ENCODE measurements at places on chromosomes 6 and 20.

DNA sequence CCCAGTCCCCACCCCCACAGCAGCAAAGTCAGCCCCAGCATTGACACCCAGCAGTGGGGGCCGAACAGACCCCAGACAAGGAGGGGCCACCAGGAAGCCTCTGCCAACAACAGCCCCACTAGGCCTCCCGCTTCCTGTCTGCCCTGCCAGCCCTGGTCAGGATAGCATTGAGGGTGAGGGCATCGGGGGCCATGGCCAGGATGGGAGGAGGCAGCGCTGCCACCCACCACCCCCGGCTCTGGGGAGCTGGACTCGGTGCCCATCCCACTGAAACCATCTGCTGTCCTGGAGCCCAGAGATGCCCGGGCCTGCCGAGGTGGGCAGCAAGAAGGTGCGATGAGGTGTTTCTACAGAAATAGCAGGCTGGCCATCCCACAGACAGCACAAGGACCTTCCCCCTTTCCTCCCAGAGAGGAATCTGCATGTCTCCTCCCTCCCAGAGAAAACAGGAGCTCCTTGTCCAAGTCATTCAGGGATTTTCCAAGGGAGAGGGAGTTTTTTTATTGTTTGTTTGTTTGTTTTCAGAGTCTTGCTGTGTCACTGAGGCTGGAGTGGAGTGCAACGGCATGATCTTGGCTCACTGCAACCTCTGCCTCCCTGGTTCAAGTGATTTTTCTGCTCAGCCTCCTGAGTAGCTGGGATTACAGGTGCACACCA, 62.1 kb upstream of the BHLHE23 start:
- no peaks in the 10 kb centered on the region for H3K36me3 ChIP-seq
- H3K4me1 ChIP-seq = no peaks in the 10 kb centered on the region
- H3K4me3 ChIP-seq = no peak overlapping the region
- H3K27ac ChIP-seq = no peak overlapping the region
- H3K27me3 ChIP-seq = peaks cover 40% of the 10 kb centered on the region
- DNase-seq = no peak

GRCh38 chr6:151236668-151237401, 2.9 kb upstream of the AKAP12 start:
- no peak for DNase-seq
- H3K4me1 ChIP-seq = no peaks in the 10 kb centered on the region
- H3K36me3 ChIP-seq = no peaks in the 10 kb centered on the region

DNA sequence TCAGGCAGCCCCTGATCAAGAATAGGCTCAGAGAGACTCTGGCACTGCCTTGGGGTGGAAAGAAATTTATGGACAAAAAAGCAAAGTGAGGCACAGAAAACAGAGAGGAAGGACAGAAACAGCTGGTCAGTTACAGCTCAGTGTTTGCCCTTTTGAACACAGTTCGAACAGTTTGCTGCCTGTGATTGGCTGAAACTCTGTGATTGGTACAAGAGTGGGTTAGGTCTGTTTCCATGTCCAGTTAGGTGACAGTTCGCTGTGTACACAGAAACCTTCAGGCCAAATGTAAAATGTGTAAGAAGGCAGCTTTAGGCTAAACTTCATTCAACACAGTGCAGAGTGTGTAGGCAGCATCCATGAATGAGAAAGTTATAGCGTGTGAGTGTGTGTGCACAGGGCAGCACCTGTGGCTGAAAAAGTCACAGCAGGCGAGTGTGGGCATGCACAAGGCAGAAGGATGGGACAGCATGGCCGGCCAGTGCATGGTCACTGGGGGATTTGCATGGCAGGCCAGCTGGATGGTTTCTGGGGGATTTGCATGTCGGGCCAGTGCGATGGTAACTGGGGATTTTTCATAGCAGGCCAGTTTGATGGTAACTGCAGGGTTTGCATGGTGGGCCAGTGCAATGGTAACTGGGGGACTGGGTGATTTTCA, 75.4 kb upstream of the FRMD1 start:
- H3K27me3 ChIP-seq = no peaks in the 10 kb centered on the region
- no peaks in the 10 kb centered on the region for H3K4me1 ChIP-seq
- no peaks in the 10 kb centered on the region for H3K36me3 ChIP-seq
- DNase-seq = no peak

DNA sequence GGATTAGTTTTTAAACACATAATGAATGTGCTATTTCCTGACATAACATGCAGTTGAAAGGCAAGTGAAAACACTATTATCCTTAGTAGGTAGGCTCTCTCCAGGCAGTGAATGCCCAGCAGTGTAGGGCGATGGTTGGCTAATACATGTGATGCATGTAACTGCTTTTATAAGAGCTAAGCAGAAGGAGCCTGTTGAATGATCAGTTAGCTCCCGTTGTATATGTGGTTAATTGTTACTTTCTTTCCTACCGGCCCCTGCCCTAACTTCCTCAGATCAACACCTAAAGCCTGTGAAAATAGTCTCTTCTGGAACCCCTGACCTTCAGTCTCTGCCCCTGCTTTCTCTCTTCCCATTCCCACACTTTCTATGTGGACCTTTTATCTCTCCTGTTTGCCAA, 10.5 kb downstream of the SOX4 start:
- H3K27me3 ChIP-seq = peaks cover under 1% of the 10 kb centered on the region
- H3K27ac ChIP-seq = no peak overlapping the region
- no peak overlapping the region for H3K4me3 ChIP-seq
- no peak for DNase-seq

- peak overlapping the region; percentile 96 for H3K27ac ChIP-seq
- H3K4me1 ChIP-seq = peaks cover 4% of the 10 kb centered on the region
- peak overlapping the region; percentile 78 for H3K4me3 ChIP-seq
- peaks cover 13% of the 10 kb centered on the region for H3K36me3 ChIP-seq
- H3K27me3 ChIP-seq = no peaks in the 10 kb centered on the region
- DNase-seq = no peak
Measured at GRCh38 chr6:3119040-3119723, 671 bp downstream of the BPHL start.

- no peak overlapping the region for H3K4me3 ChIP-seq
- no peaks in the 10 kb centered on the region for H3K36me3 ChIP-seq
- H3K27me3 ChIP-seq = no peaks in the 10 kb centered on the region
- no peak overlapping the region for H3K27ac ChIP-seq
Measured at GRCh38 chr20:1979106-1979778, 14.6 kb downstream of the PDYN start.

GRCh38 chr6:78561015-78561414, 306.3 kb upstream of the IRAK1BP1 start:
- DNase-seq = no peak
- no peaks in the 10 kb centered on the region for H3K27me3 ChIP-seq
- no peak overlapping the region for H3K4me3 ChIP-seq
- H3K4me1 ChIP-seq = no peaks in the 10 kb centered on the region

DNA sequence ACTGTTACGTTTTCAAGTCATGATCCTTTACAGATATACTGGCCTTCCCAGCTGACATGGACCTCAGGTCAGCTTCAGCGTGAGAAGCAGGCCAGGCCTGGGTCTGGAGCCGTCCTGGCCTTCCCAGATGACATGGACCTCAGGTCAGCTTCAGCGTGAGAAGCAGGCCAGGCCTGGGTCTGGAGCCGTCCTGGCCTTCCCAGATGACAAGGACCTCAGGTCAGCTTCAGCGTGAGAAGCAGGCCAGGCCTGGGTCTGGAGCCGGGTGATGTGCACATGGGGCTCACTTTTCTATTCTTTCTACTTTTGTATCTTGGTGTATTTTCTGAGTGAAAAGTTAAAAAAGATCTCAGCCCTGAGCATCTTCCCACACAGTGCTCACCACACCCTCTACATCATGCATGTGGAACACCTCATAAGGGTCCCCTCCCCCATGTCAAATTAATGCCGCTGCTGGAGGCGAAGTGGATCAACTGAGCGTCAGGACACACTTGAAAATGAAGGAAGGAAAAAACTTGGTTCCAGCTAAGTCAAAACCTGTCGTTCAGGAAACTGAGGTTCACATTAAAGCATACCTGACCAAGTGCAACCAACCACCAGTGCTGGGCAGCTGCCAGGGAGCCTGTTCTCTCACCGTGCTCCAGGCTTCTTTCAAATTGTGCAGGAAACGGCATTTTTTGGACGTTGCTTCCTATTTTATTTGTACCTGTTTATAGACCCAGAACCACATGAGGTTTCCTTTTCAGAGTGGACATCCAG, 32.2 kb downstream of the KIF25 start:
- H3K4me3 ChIP-seq = no peak overlapping the region
- no peaks in the 10 kb centered on the region for H3K4me1 ChIP-seq
- no peak overlapping the region for H3K27ac ChIP-seq
- no peaks in the 10 kb centered on the region for H3K36me3 ChIP-seq

- no peaks in the 10 kb centered on the region for H3K36me3 ChIP-seq
- no peak overlapping the region for H3K27ac ChIP-seq
- H3K4me3 ChIP-seq = no peak overlapping the region
- no peaks in the 10 kb centered on the region for H3K27me3 ChIP-seq
- no peaks in the 10 kb centered on the region for H3K4me1 ChIP-seq
- no peak for DNase-seq
Measured at GRCh38 chr20:38203337-38203980, 38.4 kb upstream of the TGM2 start.

DNA sequence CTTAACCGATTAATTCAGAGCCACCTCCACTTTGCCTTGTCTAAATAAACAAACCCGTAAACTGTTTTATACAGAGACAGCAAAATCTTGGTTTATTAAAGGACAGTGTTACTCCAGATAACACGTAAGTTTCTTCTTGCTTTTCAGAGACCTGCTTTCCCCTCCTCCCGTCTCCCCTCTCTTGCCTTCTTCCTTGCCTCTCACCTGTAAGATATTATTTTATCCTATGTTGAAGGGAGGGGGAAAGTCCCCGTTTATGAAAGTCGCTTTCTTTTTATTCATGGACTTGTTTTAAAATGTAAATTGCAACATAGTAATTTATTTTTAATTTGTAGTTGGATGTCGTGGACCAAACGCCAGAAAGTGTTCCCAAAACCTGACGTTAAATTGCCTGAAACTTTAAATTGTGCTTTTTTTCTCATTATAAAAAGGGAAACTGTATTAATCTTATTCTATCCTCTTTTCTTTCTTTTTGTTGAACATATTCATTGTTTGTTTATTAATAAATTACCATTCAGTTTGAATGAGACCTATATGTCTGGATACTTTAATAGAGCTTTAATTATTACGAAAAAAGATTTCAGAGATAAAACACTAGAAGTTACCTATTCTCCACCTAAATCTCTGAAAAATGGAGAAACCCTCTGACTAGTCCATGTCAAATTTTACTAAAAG, 2.7 kb downstream of the FOXC1 start:
- H3K27me3 ChIP-seq = peaks cover 75% of the 10 kb centered on the region
- H3K36me3 ChIP-seq = no peaks in the 10 kb centered on the region
- H3K4me1 ChIP-seq = peaks cover 40% of the 10 kb centered on the region
- H3K4me3 ChIP-seq = peak overlapping the region; percentile 45
- no peak overlapping the region for H3K27ac ChIP-seq

- no peak overlapping the region for H3K4me3 ChIP-seq
- no peaks in the 10 kb centered on the region for H3K4me1 ChIP-seq
- no peaks in the 10 kb centered on the region for H3K36me3 ChIP-seq
- H3K27me3 ChIP-seq = no peaks in the 10 kb centered on the region
- no peak for DNase-seq
- no peak overlapping the region for H3K27ac ChIP-seq
Measured at GRCh38 chr20:32607324-32607723, 22.2 kb upstream of the NOL4L start.

DNA sequence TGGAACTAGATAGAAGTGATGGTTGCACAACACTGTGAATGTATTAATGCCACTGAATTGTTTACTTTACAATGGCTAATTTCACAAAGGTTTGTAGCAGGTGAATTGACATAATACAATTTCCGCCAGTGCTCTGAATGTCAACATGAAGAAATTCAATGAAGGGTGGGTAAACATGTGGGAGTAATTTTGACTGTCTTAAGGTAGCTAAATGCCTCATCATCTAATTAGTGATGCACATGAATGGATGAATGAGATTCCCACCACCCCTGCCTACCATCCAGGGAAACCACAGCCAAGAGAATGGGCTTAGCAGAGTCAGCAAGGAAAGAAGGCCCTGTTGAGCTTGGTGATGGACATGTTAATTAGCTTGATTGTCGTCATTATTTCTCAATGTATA, 275.3 kb downstream of the ALDH8A1 start:
- no peaks in the 10 kb centered on the region for H3K4me1 ChIP-seq
- H3K36me3 ChIP-seq = no peaks in the 10 kb centered on the region
- DNase-seq = no peak
- H3K27me3 ChIP-seq = no peaks in the 10 kb centered on the region
- H3K27ac ChIP-seq = no peak overlapping the region

GRCh38 chr20:50399555-50399916, 110.6 kb upstream of the PTPN1 start:
- DNase-seq = no peak
- no peak overlapping the region for H3K27ac ChIP-seq
- H3K36me3 ChIP-seq = no peaks in the 10 kb centered on the region
- H3K27me3 ChIP-seq = no peaks in the 10 kb centered on the region
- H3K4me1 ChIP-seq = no peaks in the 10 kb centered on the region
- no peak overlapping the region for H3K4me3 ChIP-seq

DNA sequence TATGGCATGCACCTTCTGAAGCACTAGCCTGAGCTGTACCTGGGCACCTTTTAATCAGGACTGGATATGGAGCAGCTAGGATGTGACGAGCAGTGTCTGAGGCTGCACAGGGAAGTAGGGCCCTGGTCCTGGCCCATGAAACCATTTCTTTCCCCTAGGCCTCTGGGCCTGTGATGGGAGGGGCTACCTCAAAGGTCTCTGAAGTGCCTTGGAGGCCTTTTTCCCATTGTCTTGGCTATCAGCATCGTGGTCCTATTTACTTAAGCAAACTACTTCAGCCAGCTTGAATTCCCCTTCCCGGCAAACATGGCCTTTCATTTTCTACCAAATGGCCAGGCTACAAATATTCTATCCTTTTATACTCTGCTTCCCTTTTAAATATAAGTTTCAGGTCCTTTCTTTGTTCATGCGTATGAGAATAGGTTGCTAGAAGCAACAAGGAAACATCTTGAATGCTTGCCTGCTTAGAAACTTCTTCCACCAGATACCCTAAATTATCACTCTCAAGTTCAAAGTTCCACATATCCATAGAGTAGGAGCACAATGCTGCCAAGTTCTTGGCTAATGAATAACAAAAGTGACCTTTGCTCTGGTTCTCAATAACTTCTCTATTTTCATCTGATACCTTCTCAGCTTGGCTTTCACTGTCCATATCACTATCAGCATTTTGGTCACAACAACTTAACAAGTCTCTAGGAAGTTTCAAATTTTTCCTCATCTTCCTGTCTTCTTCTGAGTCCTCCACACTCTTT, 673.1 kb downstream of the HTR1B start:
- no peak for DNase-seq
- no peaks in the 10 kb centered on the region for H3K4me1 ChIP-seq
- H3K4me3 ChIP-seq = no peak overlapping the region
- H3K27me3 ChIP-seq = no peaks in the 10 kb centered on the region
- H3K36me3 ChIP-seq = no peaks in the 10 kb centered on the region

GRCh38 chr20:21004386-21005076, 101.6 kb downstream of the LINC00237 start:
- DNase-seq = no peak
- H3K27ac ChIP-seq = no peak overlapping the region
- H3K4me1 ChIP-seq = no peaks in the 10 kb centered on the region
- no peaks in the 10 kb centered on the region for H3K27me3 ChIP-seq

- H3K36me3 ChIP-seq = no peaks in the 10 kb centered on the region
- no peak for DNase-seq
- H3K4me1 ChIP-seq = no peaks in the 10 kb centered on the region
- no peak overlapping the region for H3K4me3 ChIP-seq
- H3K27ac ChIP-seq = no peak overlapping the region
- no peaks in the 10 kb centered on the region for H3K27me3 ChIP-seq
Measured at GRCh38 chr6:41036186-41036585, 2.8 kb downstream of the UNC5CL start.

GRCh38 chr6:111565326-111566221, 40.1 kb downstream of the TRAF3IP2 start:
- peaks cover 14% of the 10 kb centered on the region for H3K4me1 ChIP-seq
- no peak for DNase-seq
- no peak overlapping the region for H3K4me3 ChIP-seq
- H3K36me3 ChIP-seq = peaks cover 12% of the 10 kb centered on the region
- H3K27me3 ChIP-seq = no peaks in the 10 kb centered on the region
- no peak overlapping the region for H3K27ac ChIP-seq
